Non-pigmented ciliary epithelial cell (primary cell): ENCODE measurements at places on chromosomes 6 and 20.

GRCh38 chr20:10079964-10080363 lies 45.2 kb downstream of the ANKEF1 start:
- DNase-seq = peak; percentile 70

DNA sequence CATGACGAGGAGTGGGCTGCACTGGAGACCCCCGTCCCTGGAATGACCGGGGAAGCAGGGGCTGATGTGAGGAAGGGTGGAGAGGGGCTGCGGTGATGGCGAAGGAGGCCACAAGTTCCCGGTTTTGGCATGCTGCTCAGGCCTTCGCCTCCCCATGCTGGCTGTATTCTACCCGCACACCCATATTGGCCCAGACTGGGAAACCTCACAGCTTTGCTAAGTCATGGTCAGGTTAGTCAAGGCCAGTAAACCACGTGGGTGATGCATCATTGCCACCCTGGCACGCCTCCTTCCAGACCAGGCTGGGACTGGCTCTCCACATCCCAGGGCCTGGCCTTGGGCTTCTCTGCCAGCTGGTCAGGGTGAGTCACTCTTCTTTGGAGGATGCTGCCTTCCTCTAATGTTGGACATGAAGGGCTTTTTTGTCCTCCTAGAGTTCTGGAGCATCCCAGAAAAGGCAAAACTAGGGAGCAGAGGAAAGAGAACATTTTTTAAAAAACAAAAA lies 53.8 kb downstream of the PCNA start:
- DNase-seq = peak; percentile 61

DNA sequence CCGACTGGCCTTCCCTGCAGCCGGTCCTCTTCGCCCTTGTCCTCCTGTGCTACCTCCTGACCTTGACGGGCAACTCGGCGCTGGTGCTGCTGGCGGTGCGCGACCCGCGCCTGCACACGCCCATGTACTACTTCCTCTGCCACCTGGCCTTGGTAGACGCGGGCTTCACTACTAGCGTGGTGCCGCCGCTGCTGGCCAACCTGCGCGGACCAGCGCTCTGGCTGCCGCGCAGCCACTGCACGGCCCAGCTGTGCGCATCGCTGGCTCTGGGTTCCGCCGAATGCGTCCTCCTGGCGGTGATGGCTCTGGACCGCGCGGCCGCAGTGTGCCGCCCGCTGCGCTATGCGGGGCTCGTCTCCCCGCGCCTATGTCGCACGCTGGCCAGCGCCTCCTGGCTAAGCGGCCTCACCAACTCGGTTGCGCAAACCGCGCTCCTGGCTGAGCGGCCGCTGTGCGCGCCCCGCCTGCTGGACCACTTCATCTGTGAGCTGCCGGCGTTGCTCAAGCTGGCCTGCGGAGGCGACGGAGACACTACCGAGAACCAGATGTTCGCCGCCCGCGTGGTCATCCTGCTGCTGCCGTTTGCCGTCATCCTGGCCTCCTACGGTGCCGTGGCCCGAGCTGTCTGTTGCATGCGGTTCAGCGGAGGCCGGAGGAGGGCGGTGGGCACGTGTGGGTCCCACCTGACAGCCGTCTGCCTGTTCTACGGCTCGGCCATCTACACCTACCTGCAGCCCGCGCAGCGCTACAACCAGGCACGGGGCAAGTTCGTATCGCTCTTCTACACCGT lies 6.1 kb downstream of the UBD start:
- peak; percentile 13 for DNase-seq

- DNase-seq = no peak
These were observed 86.7 kb upstream of the BACH2 start for GRCh38 chr6:90383196-90383822.
